RWPE1 (cell line): ENCODE measurements at places on chromosomes 16 and 17.

DNA sequence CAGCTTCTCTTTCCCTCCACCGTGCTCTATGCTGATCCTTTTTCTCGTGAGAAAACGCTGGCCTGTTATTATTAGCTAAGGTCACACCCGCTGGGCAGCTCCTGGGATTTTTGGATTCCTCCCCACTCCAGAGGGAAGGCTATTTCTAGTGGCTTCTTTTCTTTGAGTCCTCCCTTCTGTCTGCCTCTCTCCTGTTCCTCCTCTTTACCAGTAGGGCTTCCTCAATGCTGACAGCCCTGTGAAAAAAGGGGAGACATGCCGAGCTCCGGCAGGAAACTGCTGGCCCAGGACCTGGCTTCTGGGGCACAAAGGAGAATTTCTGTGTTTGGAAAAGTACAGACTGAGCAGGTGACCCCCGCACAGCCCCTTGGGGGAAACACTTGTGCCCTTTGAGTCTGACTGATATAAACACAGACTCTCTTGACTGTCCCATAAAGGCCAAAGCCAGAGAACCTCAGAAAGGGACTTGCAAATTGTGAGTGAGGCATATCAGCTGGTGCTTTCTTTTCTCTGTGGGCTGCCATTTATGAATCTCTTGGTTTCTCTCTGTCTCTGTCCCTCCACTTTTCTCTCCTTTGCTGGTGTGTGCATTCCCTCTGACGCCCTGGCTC is 14.0 kb upstream of the RNF135 start:
- DNase-seq: no peak

- DNase-seq: no peak
Observed at GRCh38 chr17:7569571-7569970, 7.9 kb downstream of the SENP3 start.

GRCh38 chr16:6751191-6751590 is 581.5 kb upstream of the RBFOX1 start:
- no peak for DNase-seq

GRCh38 chr16:68664297-68664696 is 19.2 kb downstream of the CDH3 start:
- no peak for DNase-seq

GRCh38 chr16:20404637-20405036 is at the start of gene PDILT:
Gene PDILT, minus strand, starts transcription at chr16:20404737. Its CDS starts 5,437 bp downstream, at chr16:20399300.
- no peak for DNase-seq

GRCh38 chr17:65039336-65039988 is 17.1 kb downstream of the GNA13 start:
- peak; percentile 90 for DNase-seq

- DNase-seq: peak; percentile 68
Observed at GRCh38 chr17:40022961-40023541, 7.8 kb downstream of the CSF3 start.

- no peak for DNase-seq
Observed at GRCh38 chr16:76409706-76410105, 132.5 kb downstream of the CNTNAP4 start.

DNA sequence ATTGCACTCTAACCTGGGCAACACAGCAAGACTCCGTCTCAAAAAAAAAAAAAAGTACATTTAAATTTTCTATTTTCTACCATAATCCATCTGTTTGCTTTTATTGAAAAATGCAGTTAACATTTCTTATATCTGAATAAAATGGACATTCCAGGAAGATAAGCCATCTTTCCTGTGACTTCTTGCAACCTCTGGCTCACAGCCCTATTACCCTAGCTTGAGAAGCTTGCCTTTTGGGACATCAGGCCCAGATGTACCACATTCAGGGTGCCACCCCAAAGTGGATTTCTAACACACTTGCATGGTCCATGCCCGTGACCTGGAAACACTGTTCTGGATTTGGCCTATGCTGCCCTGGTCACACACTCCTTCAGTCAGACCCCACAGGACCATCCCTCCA is 30.1 kb upstream of the DDX52 start:
- DNase-seq: no peak

GRCh38 chr17:7852262-7852670 is 2.6 kb upstream of the TMEM88 start:
- no peak for DNase-seq
